ENCODE measurements at places on chromosomes 3 and 15.

GRCh38 chr15:31328969-31329639 lies 2.5 kb downstream of the KLF13 start:
- no peak for DNase-seq

GRCh38 chr3:130925628-130926027 lies 31.7 kb downstream of the ATP2C1 start:
- peak; percentile 93 for DNase-seq

DNA sequence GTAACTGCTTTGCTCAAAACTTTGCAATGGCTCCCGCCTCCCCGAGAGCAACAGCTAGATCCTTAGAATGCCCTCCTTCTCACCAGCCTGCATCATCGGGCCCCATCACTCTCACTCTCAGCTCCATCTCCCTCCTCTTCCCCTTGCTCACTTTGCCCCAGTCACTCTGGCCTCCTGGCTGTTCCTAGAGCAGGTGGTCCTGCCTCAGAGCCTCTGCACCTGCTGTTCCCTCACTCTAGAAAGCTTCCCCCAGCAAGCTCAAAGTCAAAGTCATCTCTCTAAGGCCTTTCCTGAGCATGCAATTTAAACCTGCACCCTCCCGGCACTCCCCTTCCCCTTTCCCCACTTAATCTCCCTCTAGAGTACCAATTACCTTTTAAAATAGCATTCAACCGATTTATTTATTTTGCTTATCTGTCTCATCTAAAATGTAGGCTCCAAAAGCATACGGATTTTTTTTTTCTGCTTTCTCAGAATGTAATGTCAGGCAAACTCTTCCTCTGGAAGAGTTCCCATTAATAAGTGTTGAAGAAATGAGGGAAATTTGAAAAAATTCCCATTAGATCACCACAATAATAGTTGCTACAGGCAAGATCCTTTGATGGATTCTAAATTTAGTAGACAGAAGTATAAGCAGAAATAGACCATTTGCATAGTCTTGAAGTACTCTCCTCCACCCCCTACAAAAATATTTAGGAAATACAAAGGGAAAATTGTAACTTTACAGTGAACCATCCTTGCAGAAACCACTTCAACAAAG lies 15.9 kb upstream of the HES1 start:
- DNase-seq, result no peak

GRCh38 chr15:55319537-55320237 lies 665 bp downstream of the PIGB start:
- DNase-seq, result peak; percentile 84

DNA sequence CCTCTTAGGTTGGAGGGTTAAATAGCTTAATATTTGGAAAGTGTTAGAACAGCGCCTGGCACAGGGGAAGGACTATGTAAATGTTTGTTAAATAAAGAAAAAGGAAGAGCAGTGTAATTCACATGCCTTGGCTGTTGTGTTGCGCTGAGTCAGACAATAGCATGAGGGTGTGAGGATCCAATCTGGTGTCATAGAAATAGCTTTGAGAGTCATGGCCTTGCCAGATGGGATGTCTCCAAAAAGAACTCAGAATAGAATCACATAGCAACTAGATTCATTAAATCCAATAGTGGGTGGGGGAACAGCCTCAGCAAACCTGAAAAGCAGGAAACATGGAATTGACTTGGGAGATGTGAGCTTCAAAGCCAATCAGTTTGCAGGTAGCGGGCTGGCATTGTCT lies 3.9 kb upstream of the RBSN start:
- no peak for DNase-seq

DNA sequence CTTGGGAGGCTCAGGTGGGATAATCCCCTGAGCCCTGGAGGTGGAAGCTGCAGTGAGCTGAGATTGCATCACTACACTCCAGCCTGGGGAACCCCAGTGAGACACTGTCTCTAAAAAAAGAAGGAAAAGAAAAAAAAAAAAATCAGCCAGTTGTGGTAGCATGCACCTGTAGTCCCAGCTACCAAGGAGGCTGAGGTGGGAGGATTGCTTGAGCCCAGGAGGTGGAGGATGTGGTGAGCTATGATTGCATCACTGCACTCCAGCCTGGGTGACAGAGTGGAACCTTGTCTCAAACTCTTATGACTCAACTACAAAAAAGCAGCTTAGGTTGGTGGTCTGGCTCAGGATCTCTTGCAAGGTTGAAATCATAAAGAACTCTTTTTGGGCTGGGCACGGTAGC lies 19.3 kb upstream of the GPX1 start:
- DNase-seq, result peak; percentile 89

DNA sequence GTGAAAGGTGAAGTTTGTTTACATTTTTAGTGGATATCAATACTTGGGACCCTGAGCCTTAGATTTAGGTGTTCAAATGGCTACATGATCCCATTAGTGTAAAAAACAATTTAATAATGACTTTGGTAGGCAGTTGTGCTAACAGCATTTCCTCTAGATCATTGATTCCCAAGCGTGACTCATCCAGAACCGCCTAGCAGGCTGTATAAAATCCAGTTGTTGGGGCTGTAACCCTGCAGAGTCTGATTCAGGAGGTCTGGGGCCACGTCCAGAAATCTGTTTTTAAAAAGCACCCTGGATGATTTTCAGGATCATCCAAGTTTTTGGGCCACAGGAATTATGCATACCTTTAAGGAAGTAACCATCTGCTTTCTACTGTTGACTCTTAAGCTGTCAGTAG lies 156.4 kb downstream of the TP63 start:
- no peak for DNase-seq

- peak; percentile 3 for DNase-seq
Observed at GRCh38 chr15:62624547-62625378, 417.8 kb upstream of the TPM1 start.

DNA sequence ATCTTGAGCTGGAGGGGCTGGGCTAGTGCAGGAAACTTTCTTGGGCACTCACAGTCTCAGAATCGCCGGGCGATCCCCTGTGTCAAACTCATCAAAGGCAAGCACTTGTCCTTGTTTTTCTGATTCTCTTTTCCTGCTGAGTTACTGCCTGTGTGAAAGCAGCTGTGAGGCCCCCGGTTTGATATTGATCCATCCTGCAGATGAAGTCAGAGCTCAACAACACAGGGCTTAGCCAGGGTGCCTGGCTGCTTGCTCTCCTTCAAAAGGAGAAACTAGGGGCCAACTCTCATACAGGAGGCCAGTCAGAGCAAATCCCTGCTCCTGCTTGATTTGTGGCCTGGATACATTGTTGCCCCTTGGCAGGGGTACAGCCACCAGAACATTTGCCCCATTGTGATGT lies 22.9 kb downstream of the CLSTN2 start:
- no peak for DNase-seq

DNA sequence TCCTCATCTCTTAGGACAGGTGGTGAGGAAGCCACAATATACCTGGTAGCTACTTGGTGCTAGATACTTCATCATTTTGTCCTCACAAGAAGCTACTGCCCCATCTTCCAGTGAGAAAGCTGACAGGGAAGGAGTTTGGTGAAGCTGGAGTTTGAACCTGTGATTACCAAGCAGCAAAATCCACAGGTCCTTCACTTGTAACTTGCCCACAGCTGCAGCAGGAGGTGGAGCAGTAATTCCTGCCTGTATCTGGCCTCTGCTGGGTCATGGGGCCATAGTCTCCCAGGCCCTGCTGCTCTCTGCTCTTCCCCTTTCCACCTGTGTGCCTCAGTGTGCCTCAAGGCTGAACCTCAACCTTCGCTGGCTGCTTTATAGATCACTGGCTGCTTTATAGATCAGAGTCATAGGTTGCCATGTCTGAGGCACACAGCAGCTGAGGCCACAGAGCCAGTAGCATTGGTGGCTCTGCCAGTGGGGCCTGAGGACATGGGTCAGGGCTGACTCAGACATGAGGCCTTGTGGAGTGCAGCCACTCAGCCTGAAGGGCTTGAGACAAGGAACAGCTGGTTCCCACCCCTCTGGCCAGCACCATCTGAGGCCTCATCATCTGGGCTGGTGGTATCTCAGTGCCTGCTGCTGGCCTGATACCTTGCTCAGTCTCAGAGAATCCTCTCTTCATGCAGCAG lies 11.1 kb upstream of the CHRNB4 start:
- no peak for DNase-seq

DNA sequence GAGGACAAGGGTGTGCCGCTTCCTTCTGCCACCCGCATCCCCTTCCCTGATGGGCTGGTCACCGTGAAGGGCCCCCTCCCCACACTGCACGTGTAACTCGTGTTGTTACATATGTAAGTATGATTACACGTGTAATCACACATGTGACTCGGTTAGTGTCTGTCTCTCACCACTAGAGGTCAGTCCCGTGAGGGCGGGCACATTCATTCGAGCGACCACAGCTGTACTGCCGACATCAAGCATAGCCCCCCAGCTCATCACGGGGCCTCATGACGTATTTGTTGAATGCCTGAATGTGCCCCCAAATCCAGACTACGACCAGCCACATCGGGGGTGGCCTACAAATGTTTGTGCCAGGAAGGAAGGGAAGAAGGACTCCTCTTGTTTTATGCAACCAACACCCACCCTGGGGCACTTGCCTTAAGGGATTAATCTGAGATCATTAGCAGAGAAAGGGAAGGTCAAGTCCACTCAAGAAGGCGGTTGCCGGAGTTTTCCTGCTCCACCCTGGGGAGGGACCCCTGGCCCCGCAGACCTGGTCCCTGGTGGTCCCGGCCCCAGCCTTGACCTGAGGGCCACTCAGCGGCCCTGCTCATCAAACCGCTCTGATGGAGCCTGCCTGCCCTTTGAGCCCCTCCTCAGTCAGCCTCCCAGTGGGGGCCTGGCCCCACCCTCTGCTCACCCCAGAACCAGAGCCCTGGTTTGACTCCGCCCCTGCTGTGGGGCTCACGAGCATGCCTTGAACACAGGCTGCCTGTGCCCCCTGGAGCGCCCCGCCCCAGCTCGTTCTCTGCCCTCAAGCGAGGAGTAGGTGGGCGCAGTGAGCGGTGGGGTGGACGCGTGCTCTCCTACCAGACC lies 52.8 kb downstream of the RGMA start:
- DNase-seq, result peak; percentile 82

DNA sequence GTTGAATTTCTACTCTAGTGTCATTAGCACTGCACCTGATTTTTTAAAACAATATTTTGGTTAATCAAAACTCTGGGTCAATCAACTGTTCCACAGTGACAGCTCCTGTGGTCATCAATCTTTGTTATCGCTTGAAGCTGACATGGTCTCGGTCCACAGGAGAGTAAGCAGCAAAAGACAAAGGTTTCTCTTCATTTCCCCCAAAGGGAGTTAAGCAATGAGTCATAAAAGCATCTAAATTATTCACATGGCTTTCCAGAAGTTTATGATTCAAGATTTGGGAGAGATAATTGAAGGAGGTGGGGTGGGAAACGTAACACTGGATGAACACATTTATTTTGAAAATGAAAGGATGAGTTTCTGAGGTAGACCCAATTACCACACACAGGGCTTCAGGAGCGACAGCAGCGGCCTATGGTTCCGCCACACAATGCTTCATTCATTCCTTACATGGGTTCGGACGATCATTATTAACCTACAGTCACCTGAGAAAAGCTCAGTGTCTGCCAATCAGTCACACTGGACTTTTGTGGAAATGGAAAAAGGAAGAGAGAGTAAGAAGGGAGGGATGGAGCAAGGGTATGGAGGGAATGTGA lies 505.1 kb downstream of the FHIT start:
- DNase-seq, result no peak

DNA sequence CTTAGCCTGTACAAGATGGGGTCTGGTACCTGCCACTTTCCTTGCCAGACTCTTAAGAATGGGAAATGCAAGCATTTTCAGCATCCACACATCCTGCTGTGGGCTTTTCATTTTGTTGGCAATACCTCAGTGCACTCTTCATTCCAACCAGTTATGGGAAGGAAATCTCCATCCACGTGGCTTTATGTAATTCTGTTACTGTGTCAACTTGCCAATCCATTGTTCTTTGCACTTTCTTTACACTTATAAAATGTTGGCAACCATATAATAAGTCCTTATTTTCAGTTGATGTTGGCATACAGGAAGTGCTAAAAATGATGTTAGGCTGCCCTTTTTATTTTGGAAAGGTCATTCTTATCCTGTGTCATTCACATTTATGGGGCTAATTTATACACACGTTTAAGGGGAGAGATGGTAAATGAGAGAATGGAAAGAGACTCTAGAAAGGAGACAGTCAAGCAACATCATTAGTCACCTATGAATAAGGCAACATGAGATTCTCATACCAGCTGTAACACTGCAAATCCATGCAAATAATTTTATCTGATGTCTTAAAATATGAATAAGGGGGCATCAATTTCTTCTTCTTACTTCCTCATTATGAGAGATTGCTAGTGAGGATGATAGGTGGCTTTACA lies 238.7 kb downstream of the CHST2 start:
- no peak for DNase-seq

DNA sequence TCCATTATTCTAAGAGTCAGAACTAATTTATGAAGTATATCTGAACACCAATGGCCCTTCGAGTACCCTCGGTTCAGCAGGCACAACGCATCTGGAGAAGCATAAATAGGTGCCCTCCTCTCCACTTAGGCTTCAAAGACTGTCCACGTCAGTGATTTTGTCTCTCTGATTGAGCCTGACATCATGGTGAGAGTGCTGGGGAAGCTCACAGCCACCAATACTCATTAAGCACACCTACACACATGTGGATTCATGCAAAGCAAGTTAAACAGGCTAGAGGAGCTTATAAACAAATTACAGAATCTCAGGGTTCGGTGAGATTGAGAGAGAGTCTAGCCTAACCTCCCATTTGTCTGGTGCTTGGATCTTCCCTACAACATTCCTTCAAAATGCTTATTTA lies 3.6 kb downstream of the CLDN1 start:
- no peak for DNase-seq

- DNase-seq, result peak; percentile 58
Observed at GRCh38 chr15:101240358-101240757, 11.5 kb downstream of the CHSY1 start.

DNA sequence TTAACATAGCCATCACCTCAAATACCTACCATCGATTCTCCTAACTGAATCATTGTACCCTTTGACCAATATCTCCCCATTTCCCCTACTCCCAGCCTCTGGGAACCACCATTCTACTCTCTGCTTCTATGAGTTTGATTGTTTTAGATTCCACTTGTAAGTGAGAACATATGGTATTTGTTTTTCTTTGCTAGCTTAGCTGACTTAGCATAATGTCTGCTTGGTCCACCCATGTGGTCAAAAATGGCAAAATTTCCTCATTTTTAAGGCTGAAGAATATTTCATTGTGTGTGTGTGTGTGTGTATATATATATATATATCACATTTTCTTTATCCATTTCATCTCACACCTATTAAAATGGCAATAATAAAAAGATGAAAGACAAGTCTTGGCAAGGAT lies 469.3 kb downstream of the FHIT start:
- DNase-seq, result no peak

DNA sequence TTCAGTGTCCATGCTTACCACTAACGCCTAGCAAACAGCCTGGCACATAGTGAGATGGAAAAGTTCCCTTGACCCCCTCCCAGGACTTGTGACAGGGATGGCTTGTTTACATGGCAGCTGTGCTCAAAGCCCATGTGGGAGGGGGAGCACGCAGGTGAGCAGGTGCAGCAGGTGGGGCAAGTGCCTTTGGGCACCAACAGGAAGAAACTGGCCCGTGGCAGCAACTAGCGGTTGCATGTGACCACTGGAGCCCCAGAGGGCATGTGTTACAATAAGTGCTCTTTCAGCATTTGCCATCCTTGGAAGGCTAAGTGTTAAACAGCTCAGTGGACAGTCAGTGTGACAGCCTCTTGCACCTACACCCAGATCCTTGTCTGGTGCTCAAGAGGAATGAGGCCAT lies 734.6 kb downstream of the TUSC7 start:
- DNase-seq, result no peak

- DNase-seq, result no peak
Observed at GRCh38 chr3:21718161-21718765, 32.7 kb downstream of the ZNF385D start.

GRCh38 chr3:23493889-23494288 lies 290.8 kb downstream of the UBE2E2 start:
- no peak for DNase-seq

GRCh38 chr15:35723120-35723847 lies 177.3 kb upstream of the DPH6 start:
- DNase-seq, result no peak
